ENCODE measurements at places on chromosomes 5 and 9.

DNA sequence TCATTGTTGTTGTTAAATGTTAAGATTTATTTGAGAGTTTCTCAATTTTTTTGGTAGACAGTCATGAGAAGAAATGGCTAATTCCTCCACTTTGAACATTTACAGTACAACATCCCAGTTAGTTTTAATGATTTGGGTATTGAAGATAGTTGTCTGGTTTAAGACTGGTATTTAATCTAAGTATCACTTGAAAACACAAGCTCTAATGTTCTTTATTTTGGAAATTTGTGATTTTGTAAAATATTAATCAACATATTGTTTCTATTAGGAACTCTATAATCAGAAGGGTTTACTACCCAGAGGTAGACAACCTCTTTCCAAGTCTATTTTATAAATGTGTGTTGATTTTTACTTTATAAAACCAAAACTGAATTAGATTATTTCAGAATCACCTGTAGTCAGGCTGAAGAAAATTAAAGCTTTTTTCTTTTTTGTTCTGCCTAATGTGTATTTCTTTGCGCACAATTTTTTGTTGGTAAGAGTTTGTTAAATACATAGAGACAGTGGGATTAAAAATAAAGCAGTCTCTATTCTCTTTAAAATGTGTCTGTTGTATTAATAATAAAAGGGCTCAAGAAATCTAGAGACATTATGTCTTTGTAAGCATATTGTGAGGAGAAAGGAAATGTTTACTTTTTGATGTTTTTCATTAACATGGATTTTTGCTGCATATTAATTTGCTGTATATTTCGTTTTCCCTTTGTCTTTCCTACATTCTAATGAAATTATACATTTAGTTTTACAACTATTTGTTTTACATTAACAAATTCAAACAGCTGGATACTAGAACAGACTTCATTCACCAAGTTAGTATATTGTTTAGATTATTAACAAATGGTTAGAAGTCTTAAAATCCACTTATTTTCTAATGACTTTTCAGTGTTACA lies 3.9 kb upstream of the PURA start:
- H3K27me3 ChIP-seq = no peaks in the 10 kb centered on the region
- H3K36me3 ChIP-seq = no peaks in the 10 kb centered on the region
- no peak overlapping the region for H3K4me3 ChIP-seq
- peaks cover 65% of the 10 kb centered on the region for H3K4me1 ChIP-seq
- DNase-seq = no peak
- no peak overlapping the region for H3K27ac ChIP-seq

- H3K27me3 ChIP-seq = no peaks in the 10 kb centered on the region
- peaks cover 9% of the 10 kb centered on the region for H3K4me1 ChIP-seq
- H3K4me3 ChIP-seq = no peak overlapping the region
Measured at GRCh38 chr5:147168578-147169327, 66.1 kb upstream of the STK32A start.

GRCh38 chr5:107704681-107705401 lies 34.1 kb upstream of the EFNA5 start:
- H3K4me1 ChIP-seq = no peaks in the 10 kb centered on the region
- H3K27me3 ChIP-seq = no peaks in the 10 kb centered on the region
- no peak overlapping the region for H3K4me3 ChIP-seq
- H3K27ac ChIP-seq = no peak overlapping the region

DNA sequence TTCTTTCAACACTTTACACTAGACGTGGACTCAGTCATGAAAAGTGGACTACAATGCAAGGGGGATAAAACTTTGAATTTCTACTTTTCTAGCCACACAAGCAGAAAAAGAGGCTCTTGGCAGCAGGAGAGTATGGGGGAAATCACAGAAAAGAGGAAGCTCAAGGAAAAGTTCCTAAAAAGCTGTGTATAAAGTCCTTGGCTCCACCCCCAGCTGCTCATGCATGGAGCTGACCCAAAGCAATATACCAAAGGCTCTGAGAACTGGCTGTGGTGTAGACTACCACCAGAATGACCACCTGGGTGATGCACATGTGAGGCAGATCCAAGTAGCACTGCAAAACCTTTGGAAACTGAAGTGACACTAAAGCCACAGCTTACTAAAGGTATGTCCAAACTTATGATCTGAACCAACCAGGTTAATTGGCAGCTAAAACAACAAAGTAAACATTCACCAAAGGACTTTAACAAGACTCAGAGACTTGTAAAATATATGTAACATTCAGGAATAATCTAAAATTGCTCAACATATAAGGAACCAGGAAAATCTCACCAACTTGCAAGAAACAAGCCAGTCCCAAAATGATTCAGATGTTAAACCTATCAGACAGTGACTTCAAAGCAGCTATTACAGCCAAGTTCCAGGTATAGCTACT lies 55.5 kb upstream of the RASGRF2 start:
- H3K36me3 ChIP-seq = no peaks in the 10 kb centered on the region
- H3K4me1 ChIP-seq = no peaks in the 10 kb centered on the region
- H3K27me3 ChIP-seq = no peaks in the 10 kb centered on the region
- H3K27ac ChIP-seq = no peak overlapping the region
- DNase-seq = peak; percentile 68
- H3K4me3 ChIP-seq = no peak overlapping the region

- H3K36me3 ChIP-seq = no peaks in the 10 kb centered on the region
- no peak for DNase-seq
- no peaks in the 10 kb centered on the region for H3K4me1 ChIP-seq
- no peak overlapping the region for H3K27ac ChIP-seq
Measured at GRCh38 chr5:86838083-86838482, 220.3 kb downstream of the COX7C start.

DNA sequence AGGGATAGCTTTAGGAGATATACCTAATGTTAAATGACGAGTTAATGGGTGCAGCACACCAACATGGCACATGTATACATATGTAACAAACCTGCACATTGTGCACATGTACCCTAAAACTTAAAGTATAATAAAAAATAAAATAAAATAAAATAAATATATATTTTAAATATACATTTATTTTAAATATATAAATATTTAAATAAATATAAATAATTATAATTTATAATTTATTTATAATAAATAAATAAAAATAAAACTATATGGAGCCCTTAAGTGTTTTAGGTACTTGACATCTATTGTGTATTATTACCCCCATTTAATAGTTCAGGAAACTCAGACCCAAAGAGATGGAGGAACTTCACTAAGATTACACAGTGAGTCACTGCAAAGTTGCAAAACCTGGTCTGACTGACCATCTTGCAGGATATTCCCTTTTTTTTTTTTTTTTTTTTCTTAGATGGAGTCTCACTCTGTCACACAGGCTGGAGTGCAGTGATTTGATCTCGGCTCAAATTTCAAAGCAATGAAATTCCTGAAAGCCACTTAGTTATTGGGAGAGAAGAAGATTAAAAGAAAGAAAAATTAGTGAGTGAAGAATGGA lies 5.8 kb upstream of the C5orf52 start:
- DNase-seq = no peak
- H3K27me3 ChIP-seq = no peaks in the 10 kb centered on the region
- no peak overlapping the region for H3K27ac ChIP-seq
- H3K4me1 ChIP-seq = peaks cover 3% of the 10 kb centered on the region

DNA sequence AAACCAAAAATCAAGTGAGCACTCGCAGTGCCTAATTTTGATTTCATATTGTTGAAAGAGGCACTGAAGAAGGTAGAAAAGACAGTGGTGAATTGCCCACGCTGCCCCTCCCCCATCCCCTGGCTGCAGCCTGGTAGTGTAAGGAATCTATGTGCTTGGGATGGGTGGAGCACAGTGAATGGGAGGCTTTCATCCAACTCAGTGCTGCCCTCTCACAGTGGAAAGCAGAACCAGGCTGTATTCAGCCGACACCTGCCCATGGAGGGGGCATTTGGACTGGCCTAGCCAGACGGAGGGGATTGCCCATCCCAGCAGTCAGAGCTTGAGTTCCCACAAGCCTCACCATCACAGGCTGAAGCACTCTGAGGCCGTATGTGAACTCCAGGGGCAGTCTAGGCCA lies 800.4 kb upstream of the DMAC1 start:
- H3K27me3 ChIP-seq = no peaks in the 10 kb centered on the region
- no peak overlapping the region for H3K4me3 ChIP-seq
- no peak for DNase-seq
- no peak overlapping the region for H3K27ac ChIP-seq
- H3K36me3 ChIP-seq = no peaks in the 10 kb centered on the region
- no peaks in the 10 kb centered on the region for H3K4me1 ChIP-seq

- no peaks in the 10 kb centered on the region for H3K4me1 ChIP-seq
- no peak overlapping the region for H3K4me3 ChIP-seq
- no peaks in the 10 kb centered on the region for H3K36me3 ChIP-seq
- H3K27ac ChIP-seq = no peak overlapping the region
- DNase-seq = no peak
Measured at GRCh38 chr9:75183306-75183705, 95.0 kb downstream of the OSTF1 start.

DNA sequence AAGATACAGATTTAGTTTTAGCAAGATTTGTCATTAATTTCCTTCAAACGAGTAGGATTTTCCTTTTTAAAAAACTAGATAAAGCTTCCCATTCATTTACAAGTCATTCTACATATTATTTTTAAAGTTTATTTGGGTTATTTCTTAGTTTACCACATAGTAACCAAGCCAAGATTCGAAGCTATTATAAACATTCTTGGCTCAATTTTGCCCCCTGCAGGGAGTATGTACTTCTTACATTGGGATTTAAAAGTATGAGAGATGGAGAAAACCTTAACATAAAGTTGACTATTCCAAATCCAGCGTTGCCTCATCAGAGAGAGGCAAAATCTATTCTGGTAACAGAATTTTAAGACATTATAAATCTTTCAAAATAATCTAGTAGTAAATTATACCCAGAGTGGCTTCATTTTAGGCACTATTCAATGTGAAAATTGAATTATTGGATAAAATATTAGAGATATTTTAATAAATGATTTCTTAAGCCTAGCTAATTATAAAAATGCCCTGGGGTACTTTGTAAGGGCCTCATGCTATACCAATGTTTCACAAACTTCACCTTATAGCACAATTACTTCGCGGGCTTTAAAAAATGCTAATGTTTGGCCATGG lies 39.1 kb downstream of the FBN2 start:
- H3K4me1 ChIP-seq = no peaks in the 10 kb centered on the region
- H3K4me3 ChIP-seq = no peak overlapping the region
- no peak overlapping the region for H3K27ac ChIP-seq
- H3K36me3 ChIP-seq = no peaks in the 10 kb centered on the region
- DNase-seq = no peak
- no peaks in the 10 kb centered on the region for H3K27me3 ChIP-seq

DNA sequence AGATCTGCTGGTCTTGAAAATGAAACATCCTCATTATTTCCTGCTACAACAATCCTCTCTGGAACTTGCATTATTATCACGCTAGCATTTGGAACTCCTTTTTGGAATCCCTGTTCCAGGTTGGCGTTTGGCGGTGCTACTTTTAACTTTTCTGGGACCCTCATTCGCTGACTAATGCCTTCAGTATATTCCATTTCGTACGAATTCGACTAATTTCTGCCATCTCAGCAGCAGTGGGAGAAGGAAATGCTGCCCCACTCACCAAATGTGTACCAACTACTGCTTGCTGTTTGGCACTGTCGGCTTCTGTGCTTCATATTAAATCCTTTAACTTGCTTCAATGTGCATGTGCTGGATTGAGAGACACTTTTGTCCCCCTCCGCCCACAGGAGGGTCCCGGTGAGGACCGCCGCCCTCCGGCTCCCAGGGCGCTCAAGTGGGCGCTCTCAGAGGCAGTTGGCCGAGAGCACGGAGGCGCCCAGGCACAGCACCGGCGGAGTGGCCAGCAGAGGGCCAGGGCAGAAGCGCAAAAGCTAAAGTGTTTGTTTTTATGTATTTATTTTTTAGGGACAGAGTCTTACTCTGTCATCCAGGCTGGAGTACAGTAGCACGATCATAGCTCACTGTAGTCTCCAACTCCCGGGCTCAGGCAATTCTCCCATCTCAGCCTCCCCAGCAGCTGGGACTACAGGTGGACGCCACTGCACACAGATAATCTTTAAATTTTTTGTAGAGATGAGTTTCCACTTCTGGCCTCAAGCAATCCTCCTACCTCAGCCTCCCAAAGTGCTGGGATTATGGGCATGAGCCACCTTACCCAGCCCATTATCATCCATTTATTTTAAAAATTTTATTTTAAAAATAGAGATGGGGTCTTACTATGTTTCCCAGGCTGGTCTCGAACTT lies 11.9 kb downstream of the PDE6A start:
- no peak overlapping the region for H3K4me3 ChIP-seq
- H3K27me3 ChIP-seq = no peaks in the 10 kb centered on the region
- no peaks in the 10 kb centered on the region for H3K4me1 ChIP-seq
- H3K27ac ChIP-seq = no peak overlapping the region
- no peaks in the 10 kb centered on the region for H3K36me3 ChIP-seq

GRCh38 chr9:9919174-9919775 lies 693.5 kb downstream of the PTPRD start:
- no peak overlapping the region for H3K27ac ChIP-seq
- H3K4me3 ChIP-seq = no peak overlapping the region
- DNase-seq = no peak
- no peaks in the 10 kb centered on the region for H3K27me3 ChIP-seq
- H3K4me1 ChIP-seq = no peaks in the 10 kb centered on the region
- H3K36me3 ChIP-seq = no peaks in the 10 kb centered on the region

- no peak for DNase-seq
- H3K27me3 ChIP-seq = no peaks in the 10 kb centered on the region
- no peak overlapping the region for H3K27ac ChIP-seq
- H3K4me1 ChIP-seq = no peaks in the 10 kb centered on the region
- H3K4me3 ChIP-seq = no peak overlapping the region
Measured at GRCh38 chr5:62886603-62887315, 308.1 kb downstream of the LRRC70 start.

- peaks cover 71% of the 10 kb centered on the region for H3K36me3 ChIP-seq
- no peak overlapping the region for H3K27ac ChIP-seq
- no peaks in the 10 kb centered on the region for H3K27me3 ChIP-seq
- H3K4me3 ChIP-seq = no peak overlapping the region
- DNase-seq = no peak
- peaks cover 12% of the 10 kb centered on the region for H3K4me1 ChIP-seq
Measured at GRCh38 chr9:136673975-136674785, 11.5 kb downstream of the EGFL7 start.

- no peaks in the 10 kb centered on the region for H3K4me1 ChIP-seq
- H3K27me3 ChIP-seq = no peaks in the 10 kb centered on the region
- H3K27ac ChIP-seq = no peak overlapping the region
- DNase-seq = no peak
- no peak overlapping the region for H3K4me3 ChIP-seq
- H3K36me3 ChIP-seq = no peaks in the 10 kb centered on the region
Measured at GRCh38 chr5:54013556-54014194, 296.7 kb downstream of the ARL15 start.

- no peaks in the 10 kb centered on the region for H3K36me3 ChIP-seq
- no peak for DNase-seq
- H3K4me3 ChIP-seq = no peak overlapping the region
- no peaks in the 10 kb centered on the region for H3K27me3 ChIP-seq
- peaks cover 20% of the 10 kb centered on the region for H3K4me1 ChIP-seq
Measured at GRCh38 chr5:117590944-117591343, 1016.3 kb upstream of the SEMA6A start.

- H3K27ac ChIP-seq = no peak overlapping the region
- DNase-seq = no peak
- H3K4me1 ChIP-seq = no peaks in the 10 kb centered on the region
- peaks cover 54% of the 10 kb centered on the region for H3K27me3 ChIP-seq
- H3K36me3 ChIP-seq = no peaks in the 10 kb centered on the region
- no peak overlapping the region for H3K4me3 ChIP-seq
Measured at GRCh38 chr9:36896296-36896695, 137.8 kb downstream of the PAX5 start.
